ENCODE measurements at places on chromosomes 12 and 14.

GRCh38 chr12:71567537-71567936 is 96.1 kb downstream of the ZFC3H1 start:
- DNase-seq, result peak; percentile 51

DNA sequence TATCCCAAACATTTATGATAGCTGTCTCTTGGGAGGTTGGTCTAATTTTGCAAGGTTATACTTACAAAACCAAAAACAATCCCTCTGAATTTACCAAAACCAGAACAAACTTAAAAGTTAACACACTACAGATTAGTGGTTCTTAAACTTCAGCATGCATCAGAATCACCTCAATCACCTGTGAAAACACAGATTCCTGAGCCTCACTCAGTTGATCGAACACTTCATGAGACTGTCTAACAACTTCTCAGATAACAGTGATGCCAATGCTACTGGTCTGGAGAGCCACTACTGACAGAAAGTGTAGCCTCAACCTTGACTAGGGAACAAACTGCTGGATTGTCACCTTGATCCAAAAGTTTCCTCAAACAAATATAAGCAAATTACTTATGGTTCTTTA is 44.2 kb downstream of the ATP2B1 start:
- DNase-seq, result no peak

DNA sequence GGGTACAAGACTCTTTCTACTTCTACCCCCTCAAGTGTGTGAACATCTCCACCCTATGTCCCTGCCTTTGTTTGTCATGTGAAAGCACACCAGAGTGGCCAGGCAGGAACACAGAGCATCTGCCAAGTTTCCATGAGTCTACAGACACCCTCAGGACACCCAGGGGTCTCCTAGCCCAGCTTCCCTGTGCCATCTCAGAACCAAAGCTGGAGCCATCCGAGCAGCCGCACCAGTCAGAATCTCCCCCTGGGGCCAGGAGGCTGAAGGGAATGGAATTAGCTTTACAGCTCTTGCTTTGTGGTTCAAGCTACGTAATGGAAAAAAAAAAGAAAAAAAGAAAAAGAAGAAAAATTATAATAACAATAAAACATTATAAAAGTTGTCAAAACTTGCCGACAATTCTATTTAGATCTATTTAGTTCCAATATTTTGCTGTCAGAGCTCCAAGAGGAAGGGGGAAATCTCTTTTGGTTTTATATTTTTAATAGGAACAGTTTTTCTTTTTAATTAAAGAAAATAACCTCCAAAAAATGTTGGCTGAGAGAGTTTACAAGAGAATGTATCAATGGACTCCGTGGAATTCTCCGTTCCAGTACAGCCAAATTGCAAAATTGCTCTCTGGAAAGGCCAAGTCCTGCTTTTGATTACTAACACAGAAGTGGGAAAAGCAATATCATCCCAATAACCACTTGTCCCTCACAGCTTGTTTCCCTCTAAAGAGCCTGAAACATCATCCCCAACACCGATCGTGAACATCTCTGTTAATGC is 37.1 kb downstream of the TBX5 start:
- no peak for DNase-seq

GRCh38 chr12:56995201-56995929 is 11.0 kb downstream of the ZBTB39 start:
- no peak for DNase-seq

- DNase-seq, result no peak
Observed at GRCh38 chr12:3040026-3040656, 37.0 kb upstream of the TSPAN9 start.

DNA sequence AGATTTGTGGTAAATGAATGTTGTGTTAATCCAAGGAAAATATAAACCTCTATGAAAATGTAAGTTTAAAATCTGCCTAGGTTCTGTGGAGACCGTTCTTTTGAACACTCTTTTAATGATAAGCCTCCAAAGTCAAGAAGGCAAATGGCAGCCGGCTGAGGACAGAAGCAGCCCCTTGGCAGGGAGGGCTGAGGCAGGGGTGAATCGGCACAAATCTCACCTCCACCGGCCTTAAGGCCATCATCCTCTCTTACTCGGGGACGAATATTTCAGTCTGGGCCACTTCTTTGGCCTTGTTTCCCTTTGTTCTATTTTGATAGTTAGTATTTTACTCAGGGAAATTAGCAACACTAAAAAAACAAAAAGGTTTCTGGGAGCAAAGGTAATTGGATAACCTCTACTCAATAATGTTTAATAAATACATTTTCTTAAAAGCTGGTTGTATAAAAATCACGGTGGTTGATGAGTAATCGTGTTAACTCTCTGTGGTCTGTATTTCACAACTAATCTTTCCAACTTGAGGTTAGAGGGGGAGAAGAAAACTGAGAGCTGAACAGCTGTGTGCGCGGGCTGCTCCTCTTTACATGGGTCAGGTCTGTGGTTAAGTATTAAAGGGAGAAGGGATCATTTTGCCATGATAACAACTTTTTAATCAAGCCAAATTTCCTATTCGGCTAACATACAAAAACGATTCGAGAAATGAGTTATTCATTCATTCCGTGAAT is 18.6 kb downstream of the LGMN start:
- DNase-seq, result no peak

- DNase-seq, result no peak
Observed at GRCh38 chr12:120620624-120621023, 19.8 kb upstream of the CABP1 start.

Data from cardiac muscle cell (in vitro differentiated cells and primary cell).